ENCODE measurements at places on chromosomes 2 and 18.

GRCh38 chr18:66226782-66227181 is 377.1 kb downstream of the CDH19 start:
- no peak for DNase-seq

- no peak for DNase-seq
Observed at GRCh38 chr2:75090770-75091515, 108.4 kb downstream of the TACR1 start.

GRCh38 chr18:2855560-2856350 is 8.9 kb downstream of the EMILIN2 start:
- no peak for DNase-seq

GRCh38 chr2:33488715-33489540 is 12.5 kb downstream of the RASGRP3 start:
- no peak for DNase-seq

DNA sequence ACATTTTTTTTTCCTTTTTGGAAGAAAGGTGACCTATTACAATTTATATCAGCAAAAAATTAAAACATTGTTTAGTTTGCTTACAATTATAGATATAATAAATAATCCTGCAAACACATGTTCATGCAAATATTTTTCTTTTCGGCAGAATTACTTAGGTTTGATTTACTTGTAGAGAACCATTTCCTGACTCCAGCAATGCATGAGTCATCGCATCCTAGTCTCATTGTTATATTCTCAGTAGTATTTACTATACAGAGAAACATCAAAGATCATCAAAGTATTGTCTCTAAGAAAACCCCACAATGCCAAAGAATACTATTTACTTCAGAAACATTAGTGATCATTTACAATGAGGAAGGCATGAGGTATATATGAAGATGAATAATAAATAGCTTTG is 40.4 kb upstream of the MTIF2 start:
- DNase-seq: no peak

GRCh38 chr2:216015722-216016464 is 2.5 kb upstream of the MREG start:
- DNase-seq: no peak

- DNase-seq: no peak
Observed at GRCh38 chr2:19059076-19059475, 299.3 kb downstream of the OSR1 start.

DNA sequence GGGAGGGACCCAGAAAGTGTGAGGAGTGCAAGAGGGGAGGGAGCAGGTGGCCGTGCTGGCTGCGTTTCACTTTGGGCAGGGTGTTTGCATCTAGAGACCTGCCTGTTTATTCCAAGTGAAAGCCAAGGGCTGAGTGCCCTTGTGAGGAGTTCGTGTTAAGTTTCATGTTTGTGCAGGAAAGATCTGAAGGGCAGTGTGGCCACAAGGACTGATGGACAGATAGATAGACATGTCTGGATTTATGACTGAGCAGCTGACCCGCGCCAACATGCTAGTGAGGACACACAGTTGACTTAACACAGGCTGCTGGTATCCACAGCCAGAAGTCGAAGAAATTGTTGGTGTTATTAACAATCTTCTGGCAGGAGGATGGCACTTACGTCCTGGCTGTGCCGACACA is 387.6 kb upstream of the TNP1 start:
- DNase-seq: no peak

GRCh38 chr2:191012845-191013681 is 908 bp downstream of the STAT1 start:
- no peak for DNase-seq

DNA sequence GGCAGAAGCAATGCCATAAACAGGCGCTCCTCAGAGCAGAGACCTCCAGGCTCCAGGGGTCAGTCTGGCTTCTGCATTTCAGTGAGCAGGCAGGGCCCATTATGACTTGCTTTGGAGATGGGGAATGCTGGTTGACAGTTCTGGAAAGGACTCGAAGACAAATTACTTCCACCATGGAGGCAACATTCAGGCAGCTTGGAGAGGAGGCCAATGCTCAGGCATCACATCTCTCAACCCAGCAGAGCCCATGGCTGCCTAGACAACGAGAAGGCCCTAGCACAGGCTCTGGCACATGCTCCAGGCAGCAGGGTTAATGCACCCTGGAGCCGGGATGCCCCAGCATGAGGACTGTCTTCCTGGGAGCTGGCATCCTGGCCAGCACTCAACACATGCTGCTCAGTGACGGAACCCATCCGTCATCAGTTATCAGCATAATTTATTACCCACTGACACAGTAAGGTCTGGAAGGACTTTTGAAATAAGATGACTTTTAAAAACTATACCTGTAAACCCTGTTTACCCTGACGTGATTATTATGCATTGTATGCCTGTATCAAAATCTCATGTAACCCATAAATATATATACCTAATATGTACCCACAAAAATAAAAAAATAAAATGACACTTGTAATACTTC is 52.8 kb downstream of the ADNP2 start:
- DNase-seq: no peak

- DNase-seq: no peak
Observed at GRCh38 chr2:204827701-204828590, 282.7 kb downstream of the PARD3B start.

- no peak for DNase-seq
Observed at GRCh38 chr2:150789376-150789905, 302.0 kb upstream of the RND3 start.

DNA sequence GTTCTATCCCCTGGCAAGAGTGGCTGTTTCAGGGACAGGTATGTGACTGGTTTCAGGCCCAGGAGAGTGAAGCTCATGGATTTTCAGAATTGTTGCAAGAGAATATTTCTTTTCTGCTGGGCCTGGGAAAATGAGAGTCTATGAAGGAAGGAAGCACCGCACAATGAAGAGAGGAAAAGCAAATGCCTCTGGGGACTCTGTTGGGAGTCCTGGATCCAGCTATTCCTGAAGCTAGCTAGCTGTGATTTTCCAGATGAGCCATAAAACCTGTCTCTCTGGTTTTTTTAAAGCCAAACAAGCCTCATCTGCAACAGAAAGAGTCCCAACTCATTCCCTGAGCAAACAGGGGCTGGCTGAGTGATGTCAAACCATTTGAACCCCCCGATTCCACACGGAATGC is 53.7 kb downstream of the CRACDL start:
- DNase-seq: no peak

GRCh38 chr2:221156062-221156734 is 415.9 kb downstream of the EPHA4 start:
- no peak for DNase-seq

- DNase-seq: no peak
Observed at GRCh38 chr2:86598966-86599365, 24.7 kb downstream of the RNF103 start.

GRCh38 chr2:165275932-165276331 is 36.7 kb downstream of the SCN2A start:
- no peak for DNase-seq

DNA sequence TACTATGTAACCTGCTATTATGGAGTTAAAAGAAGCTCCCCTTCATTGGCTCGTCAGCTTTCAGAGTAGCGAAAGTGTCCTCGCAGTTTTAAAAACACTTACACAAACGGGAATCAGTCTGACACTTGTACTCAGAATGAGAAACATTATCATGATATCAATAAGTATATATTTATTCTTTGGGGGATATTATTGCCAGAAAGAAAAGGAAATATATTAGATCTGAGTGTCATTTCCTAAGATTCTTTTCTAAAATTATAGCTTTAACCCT is 584.5 kb downstream of the ZEB2 start:
- DNase-seq: no peak

- DNase-seq: no peak
Observed at GRCh38 chr2:54559593-54560145, 103.5 kb downstream of the SPTBN1 start.

GRCh38 chr2:79223539-79223938 is 64.0 kb upstream of the REG3A start:
- no peak for DNase-seq

DNA sequence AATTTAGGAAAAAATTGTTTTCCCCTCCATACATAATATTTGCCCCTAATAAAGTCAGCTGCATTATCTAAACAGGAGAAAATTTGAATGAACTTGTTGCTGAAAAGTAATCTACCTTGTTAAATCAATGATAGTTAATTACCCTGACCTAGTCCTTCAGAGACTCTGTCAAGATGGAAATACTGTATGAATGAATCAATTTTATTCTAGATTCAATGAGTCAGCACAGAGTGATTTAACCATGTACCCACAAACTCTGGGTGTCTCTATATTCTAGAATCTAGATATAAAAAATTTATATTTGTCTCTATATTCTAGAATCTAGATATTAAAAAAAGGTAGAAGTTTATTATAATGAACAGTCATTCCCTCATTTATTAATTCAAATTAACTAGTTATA is 36.2 kb downstream of the NDUFAF7 start:
- no peak for DNase-seq

DNA sequence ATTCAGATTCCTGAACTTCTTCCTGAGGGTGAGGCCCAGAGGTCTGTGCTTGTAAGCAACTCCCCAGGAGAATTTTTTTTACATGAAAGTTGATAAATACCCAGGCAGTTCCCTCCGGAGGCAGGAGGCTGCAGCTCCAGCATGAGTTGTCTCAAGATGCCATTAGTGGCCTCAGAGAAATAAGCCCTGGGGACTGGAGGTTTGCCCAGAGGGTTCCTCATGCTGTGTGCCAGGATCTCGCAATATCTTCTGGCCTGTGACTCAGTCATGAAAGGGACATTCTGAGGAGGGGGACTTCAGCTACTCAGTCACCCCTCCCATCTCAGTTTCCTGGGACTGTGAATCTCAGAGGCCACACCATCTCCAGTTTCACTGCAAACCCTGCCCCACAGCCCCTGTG is 49.9 kb downstream of the LYPD1 start:
- DNase-seq: no peak

DNA sequence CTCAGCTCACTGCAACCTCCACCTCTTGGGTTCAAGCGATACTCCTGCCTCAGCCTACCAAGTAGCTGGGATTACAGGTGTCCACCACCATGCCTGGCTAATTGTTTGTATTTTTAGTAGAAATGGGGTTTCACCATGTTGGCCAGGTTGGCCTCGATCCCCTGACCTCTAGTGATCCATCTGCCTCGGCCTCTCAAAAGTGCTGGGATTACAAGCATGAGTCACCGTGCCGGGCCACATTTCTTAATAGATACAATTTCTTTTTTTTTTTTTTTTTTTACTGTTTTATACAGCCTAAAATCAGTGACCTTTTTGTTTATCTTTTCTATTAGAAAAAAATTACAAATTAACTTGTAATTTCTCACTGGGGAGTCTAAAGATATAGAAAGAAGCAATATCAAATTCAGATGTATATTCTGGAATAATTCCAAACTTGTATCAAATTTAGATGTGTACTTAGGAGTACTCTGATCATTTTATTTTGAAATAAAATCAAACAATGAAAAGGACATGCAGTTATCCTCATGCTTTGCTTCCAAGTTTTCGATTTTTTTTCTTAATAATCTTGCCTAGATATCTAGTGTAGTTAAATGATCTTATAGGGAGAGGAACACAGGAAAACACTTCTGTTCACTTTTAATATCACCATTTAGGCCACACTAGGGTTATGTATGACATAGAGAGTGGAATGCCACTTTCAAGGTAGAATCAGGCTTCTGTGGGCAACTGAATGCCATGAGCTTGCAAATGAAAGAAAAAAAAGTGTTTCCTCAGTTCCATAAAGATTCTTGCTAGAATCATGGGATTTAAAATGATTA is 1089.3 kb downstream of the SUCLG1 start:
- no peak for DNase-seq

- DNase-seq: no peak
Observed at GRCh38 chr18:51288582-51288981, 91.1 kb upstream of the MEX3C start.

DNA sequence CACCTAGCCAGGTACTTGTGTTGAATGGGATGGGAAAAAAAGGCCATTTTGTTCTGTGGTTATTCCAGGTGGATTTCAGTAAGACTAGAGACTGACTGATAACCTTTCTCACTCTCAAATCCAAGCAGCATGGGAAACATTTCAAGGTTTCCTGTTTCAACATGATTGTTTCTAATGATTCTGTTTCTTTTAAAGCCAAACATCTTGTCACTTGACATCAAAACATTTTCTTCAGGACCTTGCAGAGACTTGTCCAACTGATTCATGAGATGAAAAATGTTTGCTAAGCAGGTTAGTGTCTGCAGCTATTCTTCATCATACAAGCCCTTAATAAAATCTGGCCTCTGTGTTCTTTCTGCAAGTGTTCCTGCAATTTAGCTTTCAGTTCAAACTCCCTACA is 456.5 kb upstream of the CWC22 start:
- no peak for DNase-seq

- no peak for DNase-seq
Observed at GRCh38 chr2:237060534-237061312, 25.0 kb upstream of the COPS8 start.

- DNase-seq: no peak
Observed at GRCh38 chr2:16537347-16537746, 128.3 kb downstream of the CYRIA start.

GRCh38 chr2:134717286-134718022 is 1.3 kb downstream of the TMEM163 start:
- no peak for DNase-seq

DNA sequence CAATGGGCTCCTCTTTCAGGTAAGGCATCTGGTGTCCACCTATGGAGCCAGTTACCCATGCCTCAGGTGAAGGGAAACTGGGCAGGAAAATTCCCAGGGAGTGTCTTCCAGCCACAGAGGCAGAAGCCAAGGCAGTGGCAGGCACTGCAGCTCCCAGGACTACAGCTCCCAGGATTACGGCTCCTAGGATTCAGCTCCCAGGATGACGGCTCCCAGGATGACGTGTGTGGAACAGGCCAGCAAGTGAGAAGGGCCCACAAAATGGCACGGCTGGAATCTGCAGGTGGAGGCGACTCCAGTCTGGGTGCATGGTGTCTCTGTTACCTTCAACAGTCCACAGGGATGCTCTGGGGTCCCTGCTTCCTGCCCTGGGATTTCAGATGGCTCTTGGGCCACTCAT is 92.1 kb downstream of the PTGR3 start:
- DNase-seq: no peak

- no peak for DNase-seq
Observed at GRCh38 chr2:240873805-240874714, 5.4 kb downstream of the AGXT start.

DNA sequence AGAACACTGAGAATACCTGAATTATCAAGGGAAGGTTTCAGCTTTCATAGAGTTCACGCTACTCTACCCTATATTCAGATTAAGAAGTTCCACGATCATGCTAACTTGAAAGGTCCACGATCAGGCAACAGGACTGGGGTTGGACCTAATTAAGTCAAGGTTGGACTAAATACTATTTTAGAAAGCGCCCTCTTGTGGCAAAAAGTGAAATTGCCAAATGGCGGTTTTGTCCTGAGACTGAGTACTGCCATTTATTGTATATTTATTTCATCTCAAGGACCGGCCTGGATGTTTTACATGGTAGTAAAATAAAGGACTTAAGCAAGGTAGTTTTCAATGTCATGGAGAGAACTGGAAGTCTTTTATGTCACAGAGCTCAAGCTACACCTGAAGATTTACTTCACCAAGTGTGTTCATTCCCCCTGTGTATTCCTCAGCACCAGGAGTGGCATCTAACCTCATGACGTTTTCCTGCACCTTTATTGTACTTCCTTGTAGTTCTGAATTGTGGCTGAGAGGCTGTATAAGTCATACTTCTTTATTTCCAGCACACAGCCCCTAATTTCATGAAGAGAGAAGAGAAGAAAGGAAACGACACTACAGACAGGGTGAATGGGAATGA is 56.8 kb downstream of the SRD5A2 start:
- no peak for DNase-seq
